ENCODE measurements at places on chromosomes 2 and 18.

DNA sequence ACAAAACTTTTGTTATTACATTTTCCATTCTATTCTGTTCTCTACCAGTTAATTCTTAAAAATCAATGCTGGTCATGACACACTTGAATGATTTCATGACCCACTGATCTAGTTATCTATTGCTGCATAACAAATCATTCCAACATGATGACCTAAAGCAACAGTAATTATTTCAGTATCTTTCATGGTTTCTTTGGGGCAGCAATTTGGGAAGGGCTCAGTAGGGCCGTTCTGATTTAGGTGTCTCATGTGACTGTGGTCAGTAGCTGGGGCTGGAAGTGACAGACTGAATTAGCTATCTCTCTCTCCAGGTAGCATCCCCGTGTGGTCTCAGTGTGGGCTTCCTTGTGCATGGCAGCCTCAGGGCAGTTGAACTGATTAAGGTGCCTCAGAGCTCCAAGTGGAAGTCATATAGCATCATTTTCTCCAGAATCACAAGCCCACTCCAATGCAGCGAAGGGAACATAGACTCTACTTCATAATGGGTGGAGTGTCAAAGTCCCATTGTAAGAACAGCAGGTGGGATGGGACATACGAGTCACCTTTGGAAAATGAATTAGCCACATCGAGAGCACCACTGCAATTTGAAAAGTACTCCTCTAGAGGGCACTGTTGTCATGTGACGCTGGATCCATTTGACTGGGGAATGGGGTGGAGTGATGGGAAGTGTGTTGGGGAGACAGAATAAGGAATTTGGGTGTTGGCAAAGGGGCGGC is 39.1 kb upstream of the FAM136A start:
- no peak for DNase-seq

- no peak for DNase-seq
Observed at GRCh38 chr2:46836295-46837111, 79.1 kb downstream of the MCFD2 start.

DNA sequence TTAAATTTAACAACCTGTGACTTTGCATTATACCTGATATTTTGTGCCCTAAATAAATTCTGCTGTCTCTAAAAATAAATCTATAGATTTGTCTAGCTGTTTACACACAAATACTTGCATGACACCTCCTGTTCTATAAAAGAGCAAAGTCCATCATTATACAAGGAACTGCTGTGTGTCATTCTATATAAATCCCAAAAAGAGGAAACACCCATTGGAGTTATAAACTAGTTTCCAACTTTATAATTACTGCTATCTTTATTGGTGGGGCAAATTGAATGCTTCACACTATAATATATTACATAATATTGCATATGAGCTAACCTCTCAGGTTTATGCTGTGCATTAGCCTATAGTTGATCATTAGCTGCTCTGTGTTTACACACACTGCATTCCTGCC is 504.4 kb downstream of the SATB2 start:
- no peak for DNase-seq

- DNase-seq = no peak
Observed at GRCh38 chr2:23803965-23804542, 122.9 kb downstream of the ATAD2B start.

DNA sequence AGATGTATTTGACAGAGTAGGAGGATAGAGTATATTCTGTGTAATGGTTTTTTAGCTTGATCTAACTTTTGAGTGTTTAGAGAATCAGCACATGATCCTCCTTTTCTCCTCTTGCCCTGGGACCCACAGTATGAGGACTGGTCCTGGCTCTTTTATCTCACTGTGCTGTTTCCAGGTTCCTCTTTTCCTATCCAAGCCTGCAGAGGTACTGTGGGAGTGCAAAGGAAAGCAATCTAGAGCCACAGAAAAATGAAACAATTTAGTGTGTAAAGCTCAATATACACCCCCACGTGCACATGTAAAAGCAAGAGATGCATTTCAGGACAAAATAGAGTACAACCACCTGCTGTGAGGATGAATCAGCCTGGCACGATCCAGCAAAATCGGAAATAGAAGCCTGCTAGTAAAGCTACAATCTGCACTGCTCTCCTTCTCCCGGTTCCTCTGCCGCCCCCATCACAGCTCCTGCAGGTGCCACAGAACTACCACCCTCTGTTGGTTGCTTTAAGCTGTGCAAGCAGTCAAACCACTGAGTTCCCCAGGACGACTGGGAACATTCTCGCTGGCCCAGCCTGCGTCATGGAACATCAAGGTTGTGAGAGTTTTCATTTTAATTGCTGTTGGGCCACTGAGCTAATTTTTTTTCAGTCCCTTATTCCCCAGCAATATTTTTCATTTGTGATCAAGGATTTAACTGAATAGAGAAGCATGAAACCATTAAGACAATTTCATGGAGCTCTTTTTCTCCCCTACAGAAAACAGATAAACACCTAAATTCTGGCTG is 47.8 kb upstream of the MAPRE3 start:
- DNase-seq = peak; percentile 27

Measured in stimulated activated naive CD4-positive, alpha-beta T cell treated with Interleukin-2 at 50 U/mL for 16 hours (primary cell).